T-helper 9 cell (primary cell): ENCODE measurements at places on chromosomes 2 and 18.

DNA sequence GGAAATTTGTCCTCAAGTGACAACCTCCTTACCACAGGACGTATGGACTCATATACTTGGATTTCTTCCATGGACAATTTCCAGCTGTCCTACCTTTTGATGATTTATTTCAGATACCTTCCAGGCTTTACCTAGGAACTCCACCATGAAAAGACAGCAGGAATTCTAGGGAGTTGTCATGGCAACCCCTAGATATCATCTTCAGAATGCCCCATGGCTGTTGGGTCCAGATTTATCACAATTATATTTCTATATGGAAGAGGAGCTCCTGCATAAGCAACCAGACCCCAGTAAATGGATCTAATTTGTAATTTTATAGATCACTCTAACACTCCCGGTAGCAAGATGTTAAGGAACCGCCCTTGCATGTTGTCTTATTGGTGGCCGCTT, 102.3 kb upstream of the ZNF521 start:
- DNase-seq = no peak

DNA sequence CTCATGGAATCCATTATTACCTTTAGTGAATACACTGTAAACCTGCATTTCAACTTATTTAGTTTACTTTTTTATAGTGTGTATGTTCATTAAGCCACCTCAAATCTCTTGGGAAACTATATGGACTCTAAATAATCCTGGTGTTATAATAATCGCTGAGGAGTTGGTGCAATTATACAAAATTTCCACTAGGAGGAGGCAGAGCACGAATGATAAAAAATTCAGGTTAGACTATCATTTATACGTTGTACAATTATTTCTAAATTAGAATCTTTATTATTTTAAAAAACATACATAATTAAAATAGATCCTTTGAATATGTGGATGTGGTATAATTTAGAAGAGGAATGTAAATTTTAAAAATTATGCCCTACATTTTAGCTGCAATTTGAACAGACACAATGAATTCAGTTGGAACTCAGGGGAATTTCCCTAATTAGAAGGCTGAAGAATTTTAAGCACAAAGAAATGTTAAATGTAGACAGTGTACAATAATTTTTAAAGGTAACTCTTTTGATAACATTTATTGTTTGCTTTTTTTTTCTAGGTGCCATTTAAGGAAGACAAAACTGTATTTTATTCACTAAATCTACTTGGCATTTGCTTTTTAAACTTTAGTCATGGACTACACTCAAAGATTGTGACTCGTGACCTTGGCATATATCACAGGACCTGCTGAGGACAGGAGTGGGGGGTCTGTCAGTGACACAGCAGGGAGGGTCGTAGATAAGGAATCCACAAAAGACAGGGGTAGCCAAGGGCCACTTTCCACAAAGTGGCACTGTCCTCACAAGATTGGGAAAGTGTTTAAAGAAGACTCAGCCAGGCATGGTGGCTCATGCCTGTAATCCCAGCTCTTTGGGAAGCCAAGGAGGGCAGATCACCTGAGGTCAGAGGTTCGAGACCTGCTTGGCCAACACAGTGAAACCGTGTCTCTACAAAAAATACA, 45.5 kb downstream of the RAB12 start:
- no peak for DNase-seq

- DNase-seq = no peak
These were observed 98.1 kb downstream of the PARD3B start for GRCh38 chr2:204643326-204643725.

- DNase-seq = no peak
These were observed 157.3 kb downstream of the KLHL29 start for GRCh38 chr2:23542230-23542789.
